ENCODE measurements at places on chromosomes 6 and 20.

DNA sequence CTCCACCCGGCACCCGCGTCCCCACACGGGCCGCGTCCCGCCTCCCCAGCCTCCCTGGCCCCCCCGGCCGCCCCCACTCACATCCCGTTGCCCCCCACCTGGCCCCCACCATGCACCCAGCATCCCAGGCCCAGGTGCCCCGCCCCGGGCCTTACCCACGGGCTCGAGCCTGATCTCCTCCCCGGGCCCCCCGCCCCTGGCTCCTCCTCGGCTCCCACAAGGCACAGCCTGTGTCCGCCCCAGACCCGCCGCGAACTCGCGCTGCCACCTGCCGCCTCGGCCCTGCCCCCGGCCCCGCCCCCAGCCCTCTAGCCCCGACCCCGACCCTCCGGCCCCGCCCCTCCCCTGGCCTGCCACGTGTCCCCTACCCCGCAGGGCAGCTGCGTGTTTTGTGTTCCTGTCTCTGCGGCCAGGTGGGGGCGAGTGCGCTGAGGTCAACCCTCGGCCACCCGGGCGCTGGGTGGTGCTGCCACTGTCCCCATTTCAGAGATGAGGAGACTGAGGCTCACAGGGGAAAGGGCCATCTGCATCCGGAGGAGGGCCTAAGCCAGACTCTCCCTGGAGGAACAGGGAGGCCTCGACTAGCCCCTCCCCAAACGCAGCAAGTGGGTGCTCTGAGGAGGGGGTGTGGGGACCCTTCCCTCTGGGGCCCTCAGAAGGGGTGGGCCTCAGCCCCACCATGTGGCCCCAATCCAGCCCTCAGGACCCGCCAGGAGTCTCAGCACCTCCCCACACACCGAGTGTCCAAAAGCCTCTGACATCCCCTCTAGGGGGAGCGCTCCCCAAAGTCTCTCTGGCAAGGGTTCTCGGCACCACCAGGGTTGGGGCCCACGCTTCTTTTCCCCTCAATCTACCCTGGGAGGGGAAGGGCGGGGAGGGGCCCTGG lies 99.8 kb downstream of the TAF4 start:
- DNase-seq = no peak

GRCh38 chr6:124684621-124685020 lies 277.6 kb upstream of the RNF217 start:
- no peak for DNase-seq

- DNase-seq = no peak
Observed at GRCh38 chr6:127096167-127096566, 22.3 kb upstream of the RSPO3 start.

GRCh38 chr6:39822846-39823815 lies 31.0 kb downstream of the DAAM2 start:
- DNase-seq = no peak

DNA sequence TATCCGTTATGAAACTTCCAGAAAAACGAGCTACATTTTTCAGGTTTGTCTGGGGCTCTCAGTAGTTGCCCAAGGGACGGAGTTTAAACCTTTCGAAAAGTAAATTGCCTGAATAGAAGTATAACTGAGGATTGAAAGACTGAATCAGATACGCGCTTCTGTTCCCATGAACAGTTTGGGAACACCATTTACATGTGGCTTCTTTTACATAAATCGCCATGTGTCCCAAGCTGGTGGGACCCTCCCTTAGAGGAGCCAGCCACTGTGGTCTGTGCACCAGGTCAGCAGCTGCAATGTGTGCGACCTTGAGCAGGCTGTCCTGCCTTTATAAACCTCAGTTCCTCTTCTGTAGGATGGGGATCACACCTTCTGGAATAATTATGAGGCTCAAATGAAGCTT lies 11.0 kb downstream of the ENTPD6 start:
- no peak for DNase-seq

GRCh38 chr20:12090920-12091319 lies 173.2 kb downstream of the BTBD3 start:
- no peak for DNase-seq

GRCh38 chr6:61809004-61809595 lies 476.9 kb downstream of the KHDRBS2 start:
- DNase-seq = no peak

DNA sequence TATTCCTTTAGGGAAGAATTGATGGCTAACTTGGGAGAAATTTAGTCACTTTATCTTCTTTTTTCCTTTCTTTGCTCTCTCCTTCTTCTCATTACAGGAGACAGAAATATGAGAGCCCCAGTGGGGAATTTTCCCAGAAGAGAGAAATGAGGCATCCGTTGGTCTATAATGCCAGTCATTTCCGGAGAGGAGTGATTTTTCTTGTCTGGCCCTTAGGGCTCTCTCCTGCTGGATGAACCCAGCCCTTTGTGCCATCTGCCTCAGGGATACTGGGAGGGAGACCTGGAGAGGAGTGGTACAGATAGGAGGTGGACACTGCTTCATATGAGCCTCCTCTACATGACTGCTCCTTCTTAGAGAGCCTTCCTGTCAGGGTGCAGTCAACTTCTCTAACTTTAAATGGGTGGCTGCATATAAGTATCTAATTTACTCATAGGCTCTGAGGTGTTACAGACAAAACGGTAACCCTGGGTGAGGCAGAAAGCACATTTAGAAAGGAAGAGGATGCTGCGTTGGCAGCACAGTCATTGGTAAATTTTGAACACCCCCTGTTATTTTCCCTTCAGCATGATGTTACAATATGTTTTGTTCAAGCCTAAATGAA lies 21.9 kb downstream of the RIMS1 start:
- no peak for DNase-seq

- no peak for DNase-seq
Observed at GRCh38 chr6:106474466-106474865, 113.9 kb downstream of the CRYBG1 start.

DNA sequence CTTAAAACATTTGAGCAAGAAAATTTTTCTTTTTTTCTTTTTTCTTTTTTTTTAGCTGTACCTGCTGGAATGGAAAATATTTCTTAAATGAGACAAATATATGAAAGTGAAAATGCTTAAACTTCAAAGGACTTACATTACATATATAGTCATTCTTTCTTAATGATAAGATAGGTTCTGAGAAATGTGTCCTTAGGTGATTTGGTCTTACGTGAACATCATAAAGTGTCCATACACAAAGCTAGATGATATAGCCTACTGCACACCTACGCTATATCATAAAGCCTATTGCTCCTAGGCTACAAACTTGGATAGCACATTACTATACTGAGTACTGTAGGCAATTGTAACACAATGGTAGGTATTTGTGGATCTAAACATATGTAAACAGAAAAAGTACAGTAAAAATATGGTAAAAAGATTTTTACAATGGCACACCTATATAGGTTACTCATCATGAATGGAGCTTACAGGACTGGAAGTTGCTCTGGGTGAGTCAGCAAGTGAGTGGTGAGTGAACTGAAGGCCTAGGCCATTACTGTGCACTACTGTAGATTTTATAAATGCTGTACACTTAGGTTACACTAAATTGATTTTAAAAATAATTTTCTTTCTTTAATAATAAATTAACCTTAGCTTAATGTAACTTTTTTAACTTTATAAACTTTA lies 54.6 kb downstream of the RPP21 start:
- peak; percentile 15 for DNase-seq

DNA sequence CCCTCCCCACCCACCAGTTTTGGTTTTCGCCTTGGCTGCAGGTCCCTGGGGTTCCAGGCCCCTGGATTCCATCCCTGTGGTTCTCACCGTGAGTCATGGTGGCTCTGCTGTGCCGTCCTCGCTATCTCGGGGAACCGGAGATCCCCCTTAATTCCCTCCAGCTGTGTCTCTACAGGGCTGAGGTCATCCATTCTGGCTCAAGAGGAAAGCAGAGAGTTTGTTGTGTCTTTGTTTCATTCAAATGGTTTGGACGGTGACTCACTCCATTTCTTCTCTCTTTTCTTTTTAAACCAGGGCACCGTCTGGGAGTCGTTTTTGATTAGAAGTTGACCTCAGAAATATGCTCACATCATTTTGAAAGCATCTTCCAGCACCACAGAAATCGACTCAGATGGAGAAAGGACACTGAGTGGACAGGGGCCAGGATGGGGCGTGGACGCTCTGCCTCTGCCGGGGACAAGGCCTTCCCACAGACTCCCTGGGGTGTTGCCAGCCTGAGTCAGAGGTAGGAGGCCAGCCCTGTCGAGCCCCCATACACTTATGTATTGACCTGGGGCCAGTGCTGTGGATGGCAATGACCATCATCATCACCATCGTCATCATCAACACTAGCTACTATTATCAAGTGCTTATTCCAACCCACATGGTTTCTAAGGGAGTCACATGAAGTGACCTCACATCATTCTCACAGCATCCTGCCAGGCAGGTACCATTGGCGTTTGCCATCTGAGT lies 176.2 kb downstream of the NFATC2 start:
- peak; percentile 100 for DNase-seq

GRCh38 chr6:111358454-111358853 lies 124.6 kb downstream of the REV3L start:
- no peak for DNase-seq

GRCh38 chr20:46261456-46262253 lies 46.6 kb downstream of the CDH22 start:
- DNase-seq = no peak

DNA sequence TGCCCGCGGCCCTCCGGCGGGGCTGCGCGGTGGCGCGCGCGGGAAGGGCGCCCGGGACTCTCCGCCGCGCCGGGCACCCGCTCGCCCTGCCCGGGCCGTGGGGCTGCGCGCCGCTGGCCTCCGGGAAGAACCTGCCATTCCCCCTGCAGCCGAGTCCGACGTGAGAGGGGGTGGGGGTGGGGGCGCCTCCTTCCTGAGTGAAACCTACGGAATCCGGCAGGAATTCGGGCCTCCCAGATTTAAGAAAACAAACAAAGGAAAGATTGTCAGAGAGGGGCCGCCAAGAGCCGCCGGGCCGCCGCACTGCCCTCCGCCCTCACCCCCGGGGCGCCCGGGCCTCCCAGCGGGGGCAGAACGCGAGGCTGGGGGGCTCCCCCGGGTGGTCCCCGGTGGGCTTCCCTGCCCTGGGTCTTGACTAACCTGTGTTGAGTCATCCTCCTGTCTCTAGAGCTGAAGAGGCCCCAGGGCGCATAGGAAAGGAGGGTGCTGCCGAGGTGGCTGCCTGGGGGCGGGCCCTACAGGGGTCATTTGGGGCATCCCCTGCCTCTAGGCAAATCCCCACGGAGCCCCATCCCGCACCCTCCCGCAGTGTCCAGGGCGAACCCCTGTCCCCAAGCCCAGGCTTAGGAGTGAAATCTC lies 42.2 kb upstream of the FOXP4 start:
- peak; percentile 83 for DNase-seq

- no peak for DNase-seq
Observed at GRCh38 chr6:38975621-38976049, 72.9 kb upstream of the GLP1R start.

DNA sequence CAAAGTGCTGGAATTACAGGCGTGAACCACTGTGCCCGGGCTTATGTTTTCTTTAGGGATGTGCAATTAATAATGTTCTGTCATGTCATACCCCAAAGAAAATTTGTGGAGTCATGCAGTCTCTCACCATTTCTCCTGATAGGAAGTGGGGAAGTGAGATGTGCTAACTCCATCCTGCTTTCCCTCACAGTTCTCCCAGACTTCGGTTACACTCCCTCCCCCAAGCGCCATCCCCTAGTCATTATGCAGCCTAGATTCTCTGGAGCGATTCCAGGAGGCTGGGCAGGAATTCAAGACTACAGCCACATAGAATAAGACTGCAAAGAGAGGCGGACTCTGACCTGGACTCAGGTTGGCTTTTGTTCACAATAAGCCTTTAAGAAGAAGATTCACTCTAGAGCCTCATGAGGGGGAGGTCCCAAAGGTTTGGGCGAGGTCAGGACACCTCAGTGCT lies 271.4 kb downstream of the ALDH8A1 start:
- peak; percentile 91 for DNase-seq

DNA sequence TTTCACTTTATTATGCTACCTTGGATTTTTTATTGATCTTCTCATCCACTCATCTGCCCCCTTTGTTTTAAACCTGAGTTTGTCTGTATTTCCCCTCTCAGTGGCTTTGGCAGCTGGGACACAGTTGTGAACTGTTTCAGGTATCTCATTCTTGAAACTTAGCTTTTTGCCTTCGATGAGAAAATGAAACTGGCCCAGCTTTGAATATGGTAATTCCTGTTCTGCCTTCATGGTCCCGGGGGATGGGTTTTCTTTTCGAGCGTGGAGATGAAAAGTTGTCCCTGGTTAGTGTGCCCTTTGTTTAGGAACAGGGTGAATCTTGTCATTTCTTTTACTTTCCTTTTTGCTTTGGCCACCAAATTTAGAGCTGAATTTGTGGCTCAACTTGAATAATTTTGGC lies 25.6 kb downstream of the DHX35 start:
- no peak for DNase-seq

GRCh38 chr6:70051197-70052124 lies 185.1 kb downstream of the COL19A1 start:
- DNase-seq = no peak

DNA sequence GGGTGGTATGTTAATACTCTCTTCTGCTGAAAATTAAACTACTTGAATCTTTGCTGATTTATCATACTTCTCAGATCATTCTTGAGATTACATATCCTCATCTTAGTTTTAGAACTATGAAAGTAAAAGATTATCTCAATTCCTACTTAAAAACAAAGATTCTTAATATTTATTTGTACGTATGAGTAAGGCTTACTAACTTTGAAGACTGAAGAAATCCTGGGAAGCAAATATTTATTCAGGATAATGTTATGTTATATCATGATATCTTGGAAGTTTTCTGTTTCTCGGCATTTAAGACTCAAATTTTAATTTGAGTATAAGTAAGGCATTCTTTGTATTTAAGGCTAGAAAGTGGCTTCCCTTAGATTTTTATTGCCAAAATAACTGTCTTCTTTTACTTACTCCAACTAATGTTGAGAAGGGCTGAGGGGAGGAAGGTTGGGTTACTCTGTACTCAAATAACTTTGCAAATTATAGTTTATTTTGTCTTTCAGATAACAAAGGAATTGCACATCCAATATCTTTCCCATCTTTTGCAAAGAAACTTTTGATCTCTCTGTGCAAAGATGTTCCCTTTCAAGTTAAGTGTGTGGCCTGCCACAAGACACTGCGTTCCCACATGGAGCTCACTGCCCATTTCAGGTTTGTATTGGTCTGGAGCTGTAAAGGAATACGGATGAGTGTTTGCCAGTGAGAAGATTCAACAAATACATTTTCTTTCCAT lies 30.5 kb upstream of the BAG2 start:
- DNase-seq = no peak

DNA sequence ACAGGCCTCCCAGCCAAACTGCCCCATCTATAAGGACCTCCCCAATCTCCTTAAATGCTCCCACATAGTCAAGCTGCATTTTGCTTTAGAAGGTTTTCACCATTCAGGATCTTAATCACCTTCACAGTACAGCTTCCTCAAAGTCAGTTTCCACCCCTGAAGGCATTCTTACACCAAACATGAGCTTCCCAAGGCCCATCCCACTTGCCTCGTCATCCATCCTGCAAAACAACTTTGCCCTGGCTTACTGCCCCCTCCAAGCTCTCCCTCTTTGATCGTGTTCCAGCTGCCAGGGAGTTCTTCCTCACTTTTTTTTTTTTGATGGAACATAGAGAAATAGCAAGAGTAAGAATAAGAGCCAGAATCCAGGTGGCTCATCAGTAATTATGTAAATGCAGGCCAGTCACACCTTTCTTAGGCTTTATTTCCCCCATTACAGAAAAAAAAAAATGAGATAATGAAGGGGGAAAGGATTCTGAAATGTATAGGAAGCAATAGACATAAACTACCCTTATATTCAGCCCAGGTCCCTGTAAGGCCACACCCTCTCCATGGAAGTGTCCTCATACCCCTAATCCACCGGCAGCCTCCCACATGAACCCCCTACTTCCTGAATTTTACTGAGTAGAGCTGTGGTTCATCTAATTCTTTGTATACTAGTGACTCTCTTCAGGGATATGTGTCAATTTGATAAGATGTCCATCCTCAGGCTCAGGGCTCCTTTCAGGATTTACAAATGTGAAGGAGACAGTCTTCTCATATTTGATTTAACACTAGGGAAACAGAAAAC lies 12.7 kb downstream of the TRIM27 start:
- no peak for DNase-seq
